ENCODE measurements at places on chromosomes 4 and X.

- no peak for DNase-seq
Measured at GRCh38 chr4:60780874-60781273, 419.3 kb upstream of the ADGRL3 start.

- no peak for DNase-seq
Measured at GRCh38 chr4:111618908-111619307, 526.3 kb upstream of the FAM241A start.

- no peak for DNase-seq
Measured at GRCh38 chr4:102218656-102219055, 126.6 kb downstream of the SLC39A8 start.

DNA sequence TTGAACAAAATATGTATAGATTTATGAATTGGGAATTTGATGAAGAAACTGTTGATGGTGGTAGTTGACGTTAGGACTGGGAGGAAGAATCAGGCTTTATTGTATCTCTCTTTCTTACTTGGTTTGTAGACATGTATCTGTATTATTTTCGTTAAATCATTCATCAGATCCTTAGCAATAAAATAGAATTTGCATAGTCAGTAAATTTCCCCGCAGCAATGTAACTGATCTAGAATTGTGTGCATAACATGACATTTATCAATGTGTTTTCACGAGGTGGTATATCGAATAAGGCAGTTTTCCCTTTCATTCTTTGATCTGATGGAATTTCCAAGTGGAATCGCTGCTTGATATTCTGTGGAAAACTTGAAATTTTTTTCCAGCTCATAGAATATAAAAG is 308.8 kb downstream of the SPRY1 start:
- DNase-seq: no peak

DNA sequence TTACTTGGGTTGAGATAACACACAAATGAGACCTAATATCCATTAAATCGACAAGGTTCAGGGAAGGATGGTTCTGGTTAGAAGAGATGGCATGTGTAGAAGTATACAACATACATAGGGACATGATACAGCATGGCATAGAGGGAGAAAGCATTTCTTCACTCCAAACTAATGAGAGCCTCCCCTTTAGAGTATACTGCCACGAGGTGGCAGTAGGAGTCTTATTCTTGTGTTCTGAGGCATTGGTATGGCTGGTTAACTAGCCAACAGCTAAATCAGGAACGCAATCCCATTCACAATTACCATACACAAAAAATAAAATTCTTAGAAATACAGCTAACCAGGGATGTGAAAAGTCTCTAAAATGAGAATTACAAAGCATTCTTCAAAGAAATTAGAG is 29.1 kb upstream of the TRO start:
- peak; percentile 29 for DNase-seq

GRCh38 chrX:63740382-63740781 is 44.6 kb downstream of the ARHGEF9 start:
- DNase-seq: no peak

- no peak for DNase-seq
Measured at GRCh38 chrX:110167952-110168451, 149.9 kb downstream of the AMMECR1 start.

Measured in AML-193 (cell line).